Stimulated activated CD4-positive, alpha-beta T cell treated with anti-CD3 and anti-CD28 coated beads, Interleukin-15, amount 100 ng/mL, for 1 hour (primary cell): ENCODE measurements at places on chromosomes 16 and 17.

DNA sequence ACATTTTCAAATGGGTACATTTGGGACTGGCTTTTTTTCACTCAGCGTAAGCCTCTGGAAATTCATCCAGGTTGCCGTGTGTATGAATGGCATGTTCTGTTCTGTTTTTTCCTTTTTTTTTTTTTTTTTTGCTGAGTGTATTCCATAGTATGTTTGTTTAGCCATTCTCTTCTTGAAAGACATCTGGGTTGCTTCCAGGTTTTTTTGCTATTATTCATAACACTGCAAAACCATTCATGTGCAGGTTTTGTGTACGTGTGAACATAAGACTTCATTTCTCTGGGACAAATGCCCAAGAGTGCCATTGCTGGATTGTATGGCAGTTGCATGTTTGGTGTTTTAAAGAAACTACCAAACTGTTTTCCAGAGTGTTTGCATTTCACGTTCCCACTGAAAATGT is 335.9 kb upstream of the TNRC6C start:
- DNase-seq, result no peak

- DNase-seq, result no peak
Observed at GRCh38 chr16:84759061-84759460, 59.3 kb downstream of the USP10 start.

DNA sequence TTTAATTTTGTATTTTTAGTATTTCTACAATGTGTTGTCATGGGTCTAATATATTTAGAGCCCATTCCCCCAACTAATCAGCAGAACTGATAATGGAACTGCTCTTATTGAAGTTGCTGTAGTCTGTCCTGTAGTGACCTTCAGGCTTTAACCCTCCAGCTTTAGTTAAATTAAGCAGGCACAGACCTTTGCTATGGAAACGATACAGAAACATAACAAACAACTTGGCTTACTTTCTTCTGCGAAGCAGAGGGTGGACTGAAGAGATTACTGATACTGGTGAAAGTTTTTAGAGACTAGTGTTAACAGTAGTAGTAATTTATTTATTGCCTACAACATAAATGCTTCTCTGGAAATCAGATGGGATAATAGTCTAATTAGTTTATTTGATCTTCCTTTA is 61.4 kb downstream of the NFATC3 start:
- DNase-seq, result no peak

DNA sequence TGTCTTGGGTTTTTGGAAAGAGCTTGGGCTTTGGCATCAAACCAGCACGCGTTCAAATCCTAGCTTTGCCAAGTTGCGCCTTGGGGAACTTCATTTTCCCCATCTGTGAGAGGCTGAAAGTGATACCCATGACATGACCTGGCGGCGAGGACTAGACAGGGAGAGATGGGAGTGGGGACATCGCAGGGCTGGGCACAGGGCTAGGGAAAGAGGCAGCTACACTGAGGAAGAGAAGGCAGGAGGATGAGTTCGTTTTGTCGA is 202.9 kb downstream of the IRF8 start:
- no peak for DNase-seq

GRCh38 chr17:10748531-10749181 is 18.8 kb upstream of the TMEM220 start:
- DNase-seq, result no peak

- DNase-seq, result no peak
Observed at GRCh38 chr17:38605411-38605840, 326 bp downstream of the SRCIN1 start.

GRCh38 chr16:7550096-7550495 is 217.5 kb downstream of the RBFOX1 start:
- DNase-seq, result no peak

DNA sequence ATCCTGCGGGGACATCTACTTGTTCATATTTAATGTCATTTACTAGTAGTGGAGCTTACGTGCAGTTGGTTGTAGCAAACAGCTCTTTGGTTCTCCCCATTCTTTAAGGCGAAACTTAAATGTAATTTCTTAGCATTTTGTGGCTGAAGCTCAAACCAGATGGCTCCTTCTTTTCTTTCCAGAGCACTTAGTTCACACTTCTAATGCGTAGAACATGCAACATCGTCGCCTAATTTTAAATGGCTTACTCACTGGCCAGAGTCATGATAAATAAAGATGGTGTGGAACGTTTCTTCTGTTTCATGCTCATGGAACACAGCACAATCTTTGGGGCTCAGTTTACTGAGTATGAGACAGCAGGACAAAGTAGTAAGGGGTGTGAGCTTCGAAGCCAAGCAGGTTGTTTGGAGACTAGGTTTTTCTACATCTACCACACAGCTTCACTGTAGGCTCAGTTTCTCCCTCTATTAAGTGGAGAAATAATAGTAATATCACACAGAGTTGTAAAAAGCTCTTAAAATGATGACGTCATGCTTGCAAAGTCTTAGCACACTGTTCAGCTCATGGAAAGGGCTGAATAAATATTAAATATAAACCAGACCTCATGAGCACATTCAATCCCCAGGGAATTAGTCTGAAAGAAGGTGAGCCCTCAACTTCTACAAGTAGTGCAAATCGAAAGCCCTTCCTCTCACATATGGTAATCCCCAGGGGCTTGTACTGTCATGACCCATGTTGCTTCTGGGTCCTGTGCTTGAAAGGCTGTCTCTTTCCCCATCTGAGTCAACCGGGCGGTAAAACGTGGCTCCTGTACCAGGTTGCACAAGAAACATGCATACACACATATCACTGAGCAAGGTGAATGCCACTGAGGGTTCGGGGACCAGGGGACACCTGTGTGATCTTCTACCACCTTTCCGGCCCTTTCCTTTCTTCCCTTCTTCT is 384.3 kb downstream of the CDH13 start:
- no peak for DNase-seq

GRCh38 chr17:64683796-64684195 is 21.7 kb upstream of the SMURF2 start:
- DNase-seq, result no peak

DNA sequence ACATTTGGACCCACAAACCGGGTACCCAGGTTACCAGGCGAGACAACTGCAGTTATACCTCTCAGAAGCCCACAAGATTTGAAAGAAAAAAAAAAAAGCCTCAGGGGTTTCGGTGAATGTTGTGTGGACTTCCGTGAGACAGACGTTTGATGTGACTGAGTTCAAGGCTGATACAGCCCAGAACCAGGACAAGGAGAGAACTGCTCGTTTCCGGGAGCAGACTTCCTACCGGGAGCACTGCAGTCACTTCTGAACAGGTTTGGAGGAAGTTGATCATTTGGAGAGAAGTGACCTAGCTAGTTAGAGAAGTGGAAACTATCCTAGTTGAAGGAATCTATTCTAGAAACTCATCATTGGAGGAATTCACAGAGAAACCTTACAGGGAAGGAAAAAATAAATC is 847 bp downstream of the CKLF start:
- DNase-seq, result no peak

DNA sequence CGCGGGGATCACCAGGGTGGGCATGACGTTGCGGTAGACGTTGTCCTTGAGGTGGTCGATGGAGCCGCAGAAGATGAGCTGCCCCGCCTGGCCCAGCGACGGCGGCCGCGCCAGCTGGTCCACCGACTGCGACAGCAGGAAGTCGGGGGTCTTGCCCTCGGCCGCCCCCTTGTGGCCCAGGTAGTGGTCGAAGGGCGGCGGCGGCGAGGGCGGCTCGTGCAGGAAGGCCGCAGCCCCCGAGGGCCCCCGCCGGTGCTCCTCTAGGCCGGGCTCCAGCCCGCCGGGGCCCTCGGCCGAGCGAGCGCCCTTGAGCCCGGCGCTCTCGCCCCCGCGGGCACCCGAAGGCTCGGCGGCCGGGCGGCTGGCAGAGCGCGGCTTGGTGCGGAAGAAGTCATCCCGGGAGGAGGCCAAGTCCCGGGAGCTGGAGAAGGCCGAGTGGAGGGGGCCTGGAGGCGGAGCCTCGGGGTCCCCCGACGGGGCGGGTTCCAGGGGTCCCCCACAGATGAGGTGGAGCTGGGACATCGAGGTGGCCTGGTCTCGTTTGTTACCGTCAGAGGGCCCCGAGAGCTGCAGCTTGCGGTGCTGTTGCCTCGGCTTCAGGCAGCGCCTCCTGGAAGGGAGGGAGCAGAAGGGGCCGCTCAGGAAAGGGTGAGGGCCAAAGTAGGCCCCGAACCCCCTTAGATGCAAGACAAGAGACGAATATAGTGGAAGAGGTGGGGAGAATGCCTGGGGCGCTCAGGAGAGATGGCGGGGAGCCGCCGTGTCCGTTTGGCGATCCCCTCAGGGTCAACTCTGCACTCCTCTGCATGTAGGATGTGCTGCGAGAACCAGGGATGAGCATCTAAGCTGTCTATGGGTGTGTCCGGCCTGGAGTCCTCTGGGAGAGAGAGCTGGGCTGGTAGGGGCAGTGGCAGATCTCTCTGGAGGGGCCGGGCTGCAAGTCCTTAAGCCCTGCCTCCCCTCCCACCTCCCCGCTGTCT is 8.8 kb downstream of the FAM171A2 start:
- DNase-seq, result peak; percentile 56

DNA sequence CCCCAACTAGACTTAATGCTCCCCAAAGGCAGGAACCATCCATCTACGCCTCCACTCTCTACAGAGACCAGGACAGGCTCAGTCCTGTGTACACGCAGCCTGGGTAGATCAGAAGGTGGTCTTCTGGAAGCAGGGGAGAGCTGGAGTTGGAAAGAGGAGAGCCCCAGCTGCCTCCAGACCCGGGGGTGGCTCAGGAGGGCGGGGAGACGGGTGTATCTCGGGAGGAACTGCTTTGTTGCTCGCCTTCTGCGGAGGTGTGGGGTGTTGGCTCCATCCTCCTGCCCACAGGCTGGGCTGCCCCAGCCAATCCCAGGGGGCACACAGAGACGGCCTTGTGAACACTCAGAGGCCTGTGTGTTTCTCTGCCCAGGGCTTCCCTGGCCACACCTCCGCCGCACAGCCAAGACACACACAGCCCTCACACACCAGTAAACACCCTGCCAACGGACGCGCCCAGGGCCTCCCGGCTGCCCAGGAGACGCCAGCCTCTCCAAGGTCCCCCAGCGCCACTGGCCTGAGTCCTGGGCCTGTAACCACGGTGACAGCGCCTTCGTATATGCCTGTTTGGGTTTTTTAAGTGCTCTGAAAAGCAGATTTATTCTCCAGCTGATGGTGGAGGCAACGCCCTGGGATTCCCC is 143.4 kb upstream of the CDC42EP4 start:
- DNase-seq, result no peak

DNA sequence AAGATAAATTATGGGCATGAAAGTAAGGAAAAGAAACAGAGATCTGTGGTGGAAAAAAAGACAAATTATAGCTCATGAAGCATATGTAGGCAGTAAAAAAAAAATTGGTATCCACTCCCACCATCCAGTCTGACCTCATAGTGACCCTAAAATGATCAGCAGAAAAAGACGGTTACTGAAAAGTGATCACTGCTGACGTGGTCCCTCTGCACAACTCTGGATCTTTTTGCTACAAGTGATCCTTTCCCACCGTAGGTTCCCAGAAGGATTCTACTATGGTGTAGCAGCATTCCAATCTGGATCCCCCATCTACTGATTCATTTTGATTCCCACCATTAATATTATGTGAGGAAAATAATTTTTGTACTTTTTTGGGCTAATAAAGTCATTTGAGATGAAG is 10.9 kb upstream of the CHST6 start:
- no peak for DNase-seq

- DNase-seq, result no peak
Observed at GRCh38 chr16:28014851-28015250, 48.7 kb downstream of the GSG1L start.

DNA sequence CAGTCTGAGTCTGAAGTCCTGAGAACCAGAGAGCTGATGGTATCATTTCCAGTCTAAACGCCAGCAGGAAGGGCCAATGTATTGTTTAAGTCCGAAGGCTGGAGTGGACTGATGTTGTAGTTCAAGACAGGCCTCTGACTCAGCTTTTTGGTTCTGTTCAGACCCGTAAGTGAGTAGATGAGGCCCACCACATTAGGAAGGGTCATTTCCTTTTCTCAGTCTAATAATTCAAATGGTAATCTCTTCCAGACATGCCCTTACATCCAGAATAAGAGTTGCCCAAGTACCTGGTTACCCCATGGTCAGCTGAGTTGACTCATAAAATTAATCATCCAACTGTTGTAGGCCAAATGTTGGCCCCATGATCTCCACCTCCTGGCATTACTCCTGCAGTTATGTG is 442.6 kb upstream of the HSBP1 start:
- no peak for DNase-seq

DNA sequence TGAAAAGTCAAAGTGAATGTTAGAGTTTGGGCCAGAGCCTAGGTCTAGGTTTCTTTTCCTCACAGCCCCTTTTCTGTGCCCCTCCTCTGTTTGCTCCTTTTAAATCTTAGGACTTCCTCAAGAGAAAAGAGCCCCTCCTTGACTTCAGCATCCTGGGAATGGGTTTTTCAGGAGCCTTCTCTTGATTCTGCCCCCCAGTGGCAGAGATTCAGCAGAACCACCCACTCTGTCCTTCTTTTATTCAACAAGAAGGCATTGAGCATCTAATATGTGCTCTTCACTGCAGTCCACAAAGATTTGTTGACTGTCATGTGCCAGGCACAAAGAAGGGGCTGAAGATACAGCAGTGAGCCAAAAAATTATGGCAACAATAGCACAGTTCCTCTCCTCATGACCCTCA is 270.8 kb upstream of the CDH5 start:
- DNase-seq, result no peak

GRCh38 chr16:67187175-67187890 is 2.6 kb downstream of the EXOC3L1 start:
- no peak for DNase-seq

DNA sequence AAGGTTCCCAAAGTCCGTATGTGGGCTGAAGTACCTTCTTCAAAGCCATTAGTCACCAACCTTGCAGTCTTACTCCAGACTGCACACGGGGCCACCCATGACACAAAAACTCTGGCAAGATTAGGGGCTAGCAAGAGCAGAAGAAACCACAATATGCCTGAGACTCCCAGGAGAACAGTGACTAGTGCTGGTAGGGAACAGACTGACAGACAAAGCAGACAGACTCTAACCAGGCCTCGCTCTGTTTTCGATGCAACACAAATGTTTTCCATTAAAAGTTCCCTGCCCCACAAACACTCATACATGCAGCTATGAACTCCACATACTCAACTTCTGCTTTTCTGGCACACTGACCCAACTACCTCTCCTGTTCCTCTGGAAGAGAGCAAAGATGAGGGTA is 102.2 kb downstream of the HIC1 start:
- DNase-seq, result no peak

DNA sequence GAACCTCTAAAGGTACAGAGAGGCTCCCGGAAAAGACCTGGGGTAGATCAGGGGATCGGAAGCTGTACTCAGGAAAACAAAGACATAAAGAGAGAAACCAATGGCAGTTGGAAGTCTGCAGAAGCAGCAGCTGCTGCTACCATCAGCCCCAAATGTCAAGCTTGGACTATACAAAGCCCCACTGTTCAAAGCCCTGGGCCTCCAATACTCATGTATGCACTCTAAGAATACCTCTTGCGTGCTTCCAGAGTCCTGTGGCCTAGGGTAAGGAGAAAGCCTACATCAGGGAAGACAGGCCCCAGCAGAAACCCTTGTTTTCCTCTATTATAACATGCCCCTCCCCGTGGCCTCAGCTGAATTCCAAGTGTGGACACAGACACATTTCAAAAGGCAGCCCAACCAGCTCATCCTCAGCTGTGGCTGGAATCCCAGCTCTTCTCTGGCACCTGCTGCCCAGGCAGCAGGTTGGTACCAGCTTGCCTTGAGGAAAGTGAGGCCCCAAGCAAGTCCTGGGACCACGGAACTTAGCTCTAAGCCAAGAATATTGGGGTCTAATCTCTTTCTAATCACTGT is 19.3 kb upstream of the MTMR4 start:
- DNase-seq, result no peak
